COLO829 (cell line): ENCODE measurements at places on chromosomes 16 and 17.

GRCh38 chr17:68613739-68614298 is 12.7 kb upstream of the FAM20A start:
- peak; percentile 28 for DNase-seq

- no peak for DNase-seq
Measured at GRCh38 chr16:83206426-83206825, 579.7 kb downstream of the CDH13 start.

- DNase-seq: no peak
Measured at GRCh38 chr16:69435977-69436820, 11.8 kb downstream of the CYB5B start.

GRCh38 chr17:72370819-72371218 is 250.0 kb downstream of the SOX9 start:
- peak; percentile 28 for DNase-seq

- DNase-seq: peak; percentile 66
Measured at GRCh38 chr16:89556750-89557689, 3.5 kb upstream of the RPL13 start.

- no peak for DNase-seq
Measured at GRCh38 chr16:53681354-53681753, 22.3 kb downstream of the RPGRIP1L start.

- DNase-seq: no peak
Measured at GRCh38 chr17:28188841-28189263, 130.1 kb upstream of the TMEM97 start.

GRCh38 chr16:87891764-87892163 is 22.5 kb upstream of the SLC7A5 start:
- no peak for DNase-seq
